ENCODE measurements at places on chromosomes 2 and 18.

DNA sequence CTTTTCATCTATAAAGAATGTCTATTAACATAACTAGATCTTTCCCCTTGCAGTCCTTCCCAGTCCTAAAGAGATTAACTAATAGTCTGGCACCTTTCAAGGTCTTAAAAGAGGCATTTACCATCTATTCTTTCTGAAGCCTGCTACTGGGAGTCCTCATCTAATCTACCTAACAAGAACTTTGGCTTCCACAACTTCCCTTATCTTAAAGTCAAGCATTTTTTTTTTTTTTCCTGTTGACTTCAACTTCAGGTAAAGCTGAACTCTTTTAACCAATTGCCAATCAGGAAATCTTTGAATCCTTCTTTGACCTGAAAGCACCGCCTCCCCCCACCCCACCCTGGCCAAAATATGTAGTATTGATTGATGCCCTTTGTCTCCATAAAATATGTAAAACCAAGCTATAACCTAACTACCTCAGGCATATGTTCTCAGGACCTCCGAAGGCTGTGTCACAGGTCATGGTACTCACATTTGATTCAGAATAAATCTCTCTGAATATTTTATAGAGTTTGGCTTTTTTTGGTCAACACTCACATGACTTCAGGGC lies 168.6 kb downstream of the PTPRM start:
- no peak for DNase-seq

DNA sequence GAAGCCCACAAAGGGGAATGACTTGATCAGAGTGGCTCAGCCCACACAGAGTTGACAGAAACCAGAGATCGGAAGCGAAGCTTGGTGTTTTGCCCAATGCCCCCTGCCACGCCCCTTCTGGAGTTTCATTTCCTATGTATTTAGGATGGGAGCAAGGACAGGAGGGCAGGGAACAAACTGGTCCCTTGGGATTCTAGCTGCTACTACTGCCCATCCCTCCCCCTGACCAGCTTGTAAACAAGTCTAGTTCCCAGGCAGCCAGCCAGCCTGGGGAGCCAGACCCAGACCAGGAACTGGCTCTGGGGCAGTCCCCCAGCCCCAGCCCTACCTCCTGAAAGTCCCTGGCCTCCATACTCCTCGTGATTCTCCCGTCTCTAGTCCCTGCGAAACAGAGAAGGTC lies 8.3 kb downstream of the WNT6 start:
- no peak for DNase-seq

DNA sequence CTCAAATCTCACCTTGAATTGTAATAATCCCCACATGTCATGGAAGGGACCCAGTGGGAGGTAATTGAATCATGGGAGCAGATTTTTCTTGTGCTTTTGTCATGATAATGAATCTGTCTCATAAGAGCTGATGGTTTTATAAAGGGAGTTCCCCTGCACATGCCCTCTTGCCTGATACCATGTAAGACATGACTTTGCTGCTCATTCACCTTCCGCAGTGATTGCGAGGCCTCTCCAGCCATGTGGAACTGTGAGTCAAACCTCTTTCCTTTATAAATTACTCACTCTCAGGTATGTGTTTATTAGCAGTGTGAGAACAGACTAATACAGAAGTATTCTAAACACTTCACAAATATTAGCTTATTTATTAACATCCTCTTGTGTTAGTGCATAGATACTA lies 516.7 kb downstream of the LRRTM4 start:
- no peak for DNase-seq

GRCh38 chr2:42999391-42999841 lies 207.0 kb upstream of the HAAO start:
- DNase-seq, result no peak

- peak; percentile 65 for DNase-seq
These were observed 102.7 kb downstream of the TWIST2 start for GRCh38 chr2:238950551-238950950.

DNA sequence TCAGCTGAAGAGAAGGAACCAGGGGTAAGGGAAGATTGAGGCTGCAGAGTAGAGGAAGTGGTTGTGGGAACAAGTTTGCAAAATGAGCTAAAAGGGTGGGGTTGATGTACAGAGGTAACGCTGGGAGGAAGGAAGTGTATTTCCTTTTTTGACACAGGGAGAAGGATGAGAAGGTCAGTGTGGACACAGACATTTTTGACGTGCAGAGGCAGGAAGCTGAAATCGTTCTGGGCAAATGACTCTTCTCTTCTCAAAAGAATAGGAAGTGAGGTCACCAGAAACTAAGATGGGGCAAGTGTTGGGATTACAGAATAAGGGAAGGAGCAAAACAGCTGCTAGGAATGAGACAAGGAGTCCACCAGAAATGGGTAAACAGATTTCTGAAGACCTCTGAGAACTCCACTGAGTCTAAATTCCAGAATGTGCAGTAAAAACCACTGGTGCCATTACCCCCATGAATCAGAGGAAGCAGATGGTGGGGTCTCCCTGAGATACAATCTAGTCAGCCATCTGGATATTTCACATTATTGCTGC lies 20.0 kb upstream of the RNF149 start:
- no peak for DNase-seq

- no peak for DNase-seq
These were observed 13.3 kb downstream of the DHX57 start for GRCh38 chr2:38862476-38862875.

DNA sequence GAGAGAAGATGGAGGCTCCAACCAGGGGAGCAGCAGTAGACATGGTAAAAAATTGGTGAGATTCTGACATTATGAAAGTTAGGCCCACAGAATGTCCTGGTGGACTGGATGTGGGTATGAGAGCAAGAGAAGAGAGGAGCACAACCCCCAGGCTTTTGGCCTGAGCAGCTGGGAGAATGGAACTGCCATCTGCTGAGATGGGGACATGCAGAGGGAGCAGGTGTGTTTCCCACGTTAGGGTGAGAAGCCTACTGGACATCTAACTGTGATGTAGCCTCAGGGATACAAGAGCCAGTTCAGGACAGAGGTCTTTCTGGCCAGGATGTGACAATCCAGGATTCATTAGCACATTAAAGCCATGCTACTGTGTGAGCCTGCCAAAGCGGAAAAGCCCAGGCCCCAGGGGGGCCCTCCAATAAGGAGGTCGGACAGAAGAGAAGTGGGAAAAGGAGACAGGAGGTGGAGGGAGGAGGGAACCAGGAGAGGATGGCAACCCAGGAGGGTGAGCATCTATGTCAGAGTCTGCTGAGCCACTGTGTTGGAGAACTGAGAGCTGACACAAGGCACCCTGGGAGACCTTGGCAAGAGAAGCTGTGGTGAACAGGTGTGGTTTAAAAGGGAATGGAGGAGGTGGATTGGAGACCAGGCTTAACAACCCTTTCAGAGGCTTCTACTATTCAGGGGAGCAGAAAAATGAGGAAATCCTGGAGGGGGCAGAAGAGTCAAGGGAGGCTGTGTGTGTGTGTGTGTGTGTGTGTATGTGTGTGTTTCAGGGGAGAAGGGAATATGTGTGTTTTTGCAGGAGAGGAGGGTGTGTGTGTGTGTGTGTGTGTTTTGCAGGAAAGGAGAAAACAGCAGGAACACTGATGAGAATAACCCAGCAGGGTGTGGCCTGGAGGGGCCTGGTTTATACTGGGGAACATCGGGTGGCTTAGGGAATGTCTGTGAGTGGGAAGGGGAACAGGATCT lies 10.5 kb downstream of the CYB5A start:
- DNase-seq, result no peak

GRCh38 chr2:39469807-39470206 lies 32.7 kb upstream of the MAP4K3 start:
- no peak for DNase-seq

GRCh38 chr2:140929849-140930248 lies 1201.0 kb downstream of the LRP1B start:
- DNase-seq, result no peak

All from posterior vena cava (tissue), 2 donors.